ENCODE measurements at places on chromosomes 7 and 10. TPM values are rescaled to one million over a fixed set of nuclear protein-coding genes. Genes with fewer than 3 reads are reported as not detected.

DNA sequence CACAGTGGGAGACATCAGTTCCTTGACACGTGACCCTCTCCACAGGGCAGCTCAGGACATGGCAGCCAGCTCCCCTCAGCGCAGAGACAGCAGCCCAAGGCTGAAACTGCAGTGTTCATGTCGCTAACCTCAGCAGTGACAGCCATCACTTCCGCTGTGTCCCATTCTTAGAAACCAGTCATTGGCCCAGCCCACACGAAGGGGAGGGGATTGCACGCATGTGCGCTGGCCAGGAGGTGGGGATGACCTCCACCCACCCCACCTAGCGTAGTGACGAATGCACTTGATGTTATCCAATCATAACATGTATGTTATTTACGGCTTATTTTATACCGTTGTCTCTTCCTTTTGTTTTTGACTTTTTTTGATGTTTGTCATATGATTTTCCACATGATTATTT is 36.9 kb upstream of the EGFR start:
- no peak for DNase-seq

CPXM2 gene
- 2.3 TPM for total RNA-seq

DNA sequence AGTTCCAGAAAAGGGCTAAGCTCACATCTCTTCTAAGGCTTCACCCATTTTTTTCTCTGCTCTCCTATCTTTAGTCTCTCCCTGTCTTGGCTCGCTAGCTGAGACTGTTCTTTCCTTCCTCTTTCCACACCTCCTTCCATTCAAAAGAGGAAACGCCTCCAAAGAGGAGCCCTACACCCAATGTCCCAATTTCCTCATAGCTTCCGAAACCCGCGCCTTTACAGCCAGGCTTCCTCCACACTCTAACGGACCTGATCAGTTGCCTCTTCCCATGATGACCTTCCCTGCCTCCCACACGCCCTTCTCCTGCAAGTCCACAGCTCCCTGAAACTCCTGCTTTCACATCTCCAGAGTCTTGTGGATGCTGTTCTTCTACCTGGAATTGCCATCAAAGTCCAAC is 71.7 kb downstream of the COBL start:
- DNase-seq, result no peak

- no peak for DNase-seq
Observed at GRCh38 chr7:132095111-132095765, 481.0 kb downstream of the PLXNA4 start.

DNA sequence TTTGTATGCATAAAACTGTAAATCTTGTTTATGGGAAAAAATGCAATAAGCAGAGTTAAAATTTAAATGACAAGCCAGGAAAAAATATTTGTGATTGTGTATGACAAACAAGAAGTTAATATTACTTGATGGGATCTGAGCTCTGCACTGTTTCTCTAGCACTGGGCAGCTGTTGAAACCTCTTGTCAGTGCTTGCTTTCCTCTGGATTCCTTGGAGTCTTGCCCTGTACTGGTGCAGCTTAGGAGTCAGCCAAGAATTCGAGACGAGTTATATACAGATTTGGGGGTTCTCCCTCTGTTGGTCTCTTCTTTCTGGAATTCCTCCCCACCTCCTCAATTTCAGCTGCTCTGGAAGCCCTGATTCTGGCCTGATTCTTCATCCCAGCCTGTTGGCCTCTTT is 24.3 kb upstream of the OPN4 start:
- no peak for DNase-seq

- DNase-seq, result no peak
Observed at GRCh38 chr7:105102557-105103352, 88.8 kb downstream of the KMT2E start.

- no peak for DNase-seq
Observed at GRCh38 chr10:54530299-54530698, 270.7 kb downstream of the PCDH15 start.

DNA sequence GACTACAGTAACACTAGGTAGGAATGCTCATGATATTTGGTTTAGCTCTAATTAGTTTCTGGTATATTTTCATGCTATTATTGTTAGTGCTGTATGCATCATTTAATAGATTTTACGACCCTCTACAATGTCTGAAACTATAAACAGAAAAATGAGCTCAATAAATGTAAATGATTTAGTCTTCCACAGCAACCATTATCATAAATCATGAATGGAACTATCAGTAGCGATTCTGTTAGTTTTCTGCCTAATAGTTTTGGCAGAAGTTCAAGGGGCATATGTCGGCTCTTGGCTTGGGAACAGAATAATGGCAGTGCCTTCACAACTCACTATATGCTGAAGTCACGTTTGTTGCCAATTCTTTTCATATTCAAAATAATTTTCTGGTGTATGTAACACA is 494.8 kb downstream of the PARD3 start:
- DNase-seq, result no peak

DNTT gene
- not detected for total RNA-seq

- DNase-seq, result no peak
Observed at GRCh38 chr10:120833222-120833928, 17.8 kb upstream of the WDR11 start.

GRCh38 chr10:126433351-126433750 is 45.1 kb upstream of the ADAM12 start:
- DNase-seq, result no peak

GPR22 gene
- not detected for total RNA-seq

AKR1D1 gene
- total RNA-seq, result not detected

DNA sequence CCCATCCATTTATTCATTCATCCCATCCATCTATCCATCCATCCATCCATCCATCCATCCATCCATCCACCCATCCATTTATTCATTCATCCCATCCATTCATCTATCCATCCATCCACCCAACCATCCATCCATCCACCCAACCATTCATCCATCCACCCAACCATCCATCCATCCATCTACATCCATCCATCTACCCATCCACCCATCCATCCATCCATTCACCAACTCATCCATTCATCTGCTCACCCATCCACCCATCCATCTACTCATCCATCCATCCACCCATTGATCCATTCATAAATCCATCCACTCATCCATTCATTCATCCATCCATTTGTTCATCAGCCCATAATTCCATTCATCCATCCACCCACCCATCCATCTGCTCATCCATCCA is 56.4 kb downstream of the PFKFB3 start:
- DNase-seq, result no peak

EGR2 gene
- 1.7 TPM for total RNA-seq

- DNase-seq, result no peak
Observed at GRCh38 chr7:142872106-142872675, 13.4 kb downstream of the TRPV6 start.

CYP3A7 gene
- total RNA-seq, result not detected

GRCh38 chr10:95034401-95034800 is 34.9 kb downstream of the CYP2C8 start:
- DNase-seq, result no peak

GRCh38 chr7:18163091-18163490 is 135.4 kb upstream of the PRPS1L1 start:
- DNase-seq, result no peak

UCMA gene
- total RNA-seq, result not detected

GRCh38 chr7:2309889-2310331 is 4.3 kb downstream of the SNX8 start:
- DNase-seq, result no peak

- DNase-seq, result no peak
Observed at GRCh38 chr10:80579849-80580637, 42.3 kb downstream of the SH2D4B start.

DNA sequence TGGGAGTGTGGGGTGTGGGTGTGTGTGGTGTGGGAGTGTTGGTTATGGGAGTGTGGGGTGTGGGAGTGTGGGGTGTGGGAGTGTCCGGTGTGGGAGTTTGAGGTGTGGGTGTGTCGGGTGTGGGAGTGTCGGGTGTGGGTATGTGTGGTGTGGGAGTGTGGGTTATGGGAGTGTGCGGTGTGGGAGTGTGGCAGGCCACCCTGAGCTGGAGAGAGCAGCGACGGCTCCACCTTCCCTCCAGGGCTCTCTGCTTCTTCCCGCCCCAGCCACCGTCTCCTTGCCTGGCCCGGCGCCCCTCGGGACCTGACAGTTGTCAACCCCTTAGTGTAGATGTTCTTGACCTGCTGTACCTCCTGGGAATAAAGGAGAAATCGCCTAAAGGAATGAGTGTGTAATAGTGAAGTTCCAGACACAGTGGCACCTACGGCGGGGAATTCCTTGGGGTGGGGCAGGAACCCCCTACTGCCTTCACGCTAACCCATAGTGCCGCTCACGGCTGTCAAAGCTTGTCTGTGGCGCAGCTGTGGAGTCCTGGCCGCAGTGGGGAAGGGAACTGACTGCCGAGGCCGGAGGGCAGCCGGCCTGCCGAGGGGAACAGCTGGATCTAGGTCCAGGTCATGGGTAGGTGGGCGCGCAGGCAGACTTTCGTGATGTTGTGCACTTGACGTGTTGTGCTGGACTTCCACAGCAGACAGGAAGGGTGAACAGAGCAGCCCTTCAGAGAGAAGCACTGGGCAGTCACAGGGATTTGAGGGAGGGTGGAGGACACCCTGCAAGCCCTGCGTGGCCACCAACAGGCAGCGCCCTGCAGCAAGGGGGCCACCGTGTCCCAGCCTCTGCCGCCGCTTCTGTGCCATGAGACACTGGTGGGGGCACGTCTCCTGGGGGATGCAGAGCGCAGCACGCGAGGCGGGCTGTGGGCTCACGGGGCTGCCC is 49.0 kb upstream of the EN2 start:
- DNase-seq, result no peak

GRCh38 chr7:41367967-41368882 is 334.7 kb downstream of the INHBA start:
- no peak for DNase-seq

DNA sequence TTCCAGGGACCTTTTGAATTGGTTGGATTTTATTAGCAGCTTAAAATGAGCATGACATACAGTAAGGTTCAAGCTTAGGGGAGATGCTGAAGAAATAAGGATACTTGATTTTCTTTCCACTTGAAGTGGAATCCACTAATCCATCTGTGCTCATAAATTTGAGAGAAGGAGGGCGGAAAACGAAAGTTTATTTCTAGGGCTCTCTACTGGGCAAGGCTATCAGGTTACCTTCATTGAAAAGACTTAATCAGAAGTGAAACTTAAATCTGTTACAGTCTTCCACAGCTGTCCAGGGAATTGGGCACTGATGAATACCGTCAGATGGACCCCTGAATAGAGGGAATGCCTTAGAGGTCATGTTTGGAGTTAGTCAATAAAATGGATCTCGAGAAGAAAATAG is 21.8 kb downstream of the AUTS2 start:
- no peak for DNase-seq

DNA sequence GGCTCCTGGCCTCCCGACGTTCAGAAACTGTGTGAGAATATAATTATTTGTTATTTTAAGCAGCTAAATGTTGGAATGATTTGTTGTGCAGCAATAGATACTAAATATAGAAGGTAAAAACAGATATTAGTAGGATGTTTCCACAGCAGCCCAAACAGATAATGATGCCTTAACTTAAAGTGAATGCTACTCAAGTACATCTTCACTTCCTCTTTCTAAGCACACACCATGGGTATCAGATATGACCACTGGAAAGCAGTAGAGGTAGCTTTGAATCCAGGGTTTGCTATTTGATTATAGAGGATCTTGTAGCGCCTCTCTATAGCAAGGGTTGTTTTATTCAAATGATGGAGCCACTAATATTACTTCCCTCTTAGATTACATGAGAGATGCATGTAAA is 38.2 kb upstream of the BET1 start:
- no peak for DNase-seq

CDC14C gene
- not detected for total RNA-seq

GRCh38 chr7:13897819-13898218 is 91.6 kb downstream of the ETV1 start:
- no peak for DNase-seq

DENND2A gene
- total RNA-seq, result 1.8 TPM

DNA sequence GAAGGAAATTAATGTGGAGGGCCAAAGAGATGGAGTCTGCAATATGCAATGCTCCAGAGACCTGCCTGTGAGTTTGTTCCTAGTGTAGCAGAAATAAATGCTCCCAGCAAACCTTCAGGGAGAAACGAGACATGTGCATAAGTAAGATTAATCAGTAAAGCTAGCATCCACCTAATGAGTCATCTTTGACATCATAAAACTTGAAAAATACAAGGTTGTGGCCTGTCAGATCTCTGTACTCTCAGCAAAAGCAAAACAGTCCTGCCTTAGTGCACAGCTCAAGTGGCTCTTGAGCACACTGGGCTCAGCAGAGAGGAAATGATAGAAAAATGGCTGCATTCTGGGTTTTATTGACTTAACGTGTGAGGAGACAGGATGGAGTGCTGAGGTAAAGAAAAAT is 32.5 kb upstream of the ERCC6 start:
- no peak for DNase-seq

CTBP2 gene
- 35.9 TPM for total RNA-seq

PNLIPRP3 gene
- total RNA-seq, result not detected

DNA sequence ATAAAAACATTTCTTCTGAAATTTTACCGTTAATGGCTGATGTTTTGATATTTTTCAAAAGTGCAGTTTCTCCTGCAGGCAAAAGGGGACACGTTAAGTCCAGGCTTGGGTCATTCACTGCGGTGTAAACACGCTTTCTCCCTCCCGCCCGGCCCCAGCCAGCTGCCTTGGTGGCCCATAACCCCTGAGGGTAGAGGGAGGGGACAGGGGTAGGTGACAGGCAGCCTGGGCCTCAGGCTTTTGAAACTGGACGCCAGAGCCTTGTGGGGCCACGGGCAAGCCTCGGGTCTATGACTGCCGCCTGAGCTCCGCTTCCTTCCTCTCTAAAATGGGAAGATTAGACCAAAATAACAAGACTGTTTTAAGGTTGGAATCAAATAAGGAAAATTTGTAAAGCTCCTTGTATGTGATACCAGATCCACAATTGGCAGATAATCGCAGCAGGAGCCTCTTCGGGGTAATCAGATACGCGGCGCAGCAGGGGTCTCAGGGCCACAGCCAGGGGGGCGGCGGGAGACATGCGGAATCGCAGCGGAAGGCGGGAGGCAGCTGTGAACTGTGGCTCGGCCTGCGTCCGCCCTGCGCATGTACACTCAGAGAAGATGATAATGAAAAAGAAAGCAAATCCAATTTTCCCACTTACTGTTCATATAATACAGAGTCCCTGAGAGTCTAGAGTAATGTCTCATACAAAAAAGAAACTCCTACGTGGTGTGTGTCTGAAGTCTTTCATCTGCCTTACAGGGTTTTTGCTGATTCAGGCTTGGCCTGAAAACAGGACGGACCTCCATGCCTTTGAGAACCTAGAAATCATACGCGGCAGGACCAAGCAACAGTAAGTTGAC is 138.3 kb downstream of the EGFR start:
- DNase-seq, result no peak
